ENCODE measurements at places on chromosomes 13 and 19. TPM values are rescaled to one million over a fixed set of nuclear protein-coding genes. Genes with fewer than 3 reads are reported as not detected.

GRCh38 chr19:48368936-48369335, 4.8 kb downstream of the SYNGR4 start:
- DNase-seq: no peak

Gene ICAM3
- total RNA-seq: 3.5 TPM

DNA sequence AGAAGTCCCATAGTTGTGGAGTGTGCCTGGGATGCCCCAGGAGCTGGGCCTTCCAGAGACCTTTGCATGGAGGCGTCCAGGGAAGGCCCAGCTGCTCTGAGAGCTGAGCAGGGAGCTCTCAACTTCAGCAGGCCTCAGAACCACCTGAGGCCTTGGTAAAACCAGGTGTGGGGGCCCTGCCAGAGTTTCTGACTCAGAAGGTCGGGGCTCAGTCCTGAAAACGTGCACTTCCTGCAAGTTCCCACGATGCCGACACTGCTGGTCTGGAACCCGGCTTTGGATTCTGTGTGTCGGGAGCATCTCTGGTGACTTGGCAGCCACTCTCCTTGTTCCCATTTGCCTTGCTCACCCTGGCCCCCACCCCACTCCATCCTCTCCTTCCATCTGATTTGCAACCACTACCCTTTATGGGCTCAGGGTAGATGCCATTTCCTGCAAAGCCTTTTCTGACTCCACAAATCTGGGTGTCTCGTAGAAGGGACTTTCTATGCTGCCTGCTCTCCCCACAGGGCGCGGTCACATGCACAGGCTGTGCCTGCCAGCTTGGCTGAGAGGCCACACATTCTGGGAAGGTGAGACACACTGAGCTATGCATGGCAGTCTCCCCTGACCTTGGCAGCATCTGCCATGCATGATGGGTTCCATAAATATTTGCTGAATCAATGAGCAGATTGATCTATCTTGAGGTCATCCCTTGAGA, 244.7 kb downstream of the COL4A1 start:
- no peak for DNase-seq

GRCh38 chr13:95902741-95903140, 150.5 kb downstream of the UGGT2 start:
- DNase-seq: no peak

Gene ANGPTL8
- not detected for total RNA-seq

DNA sequence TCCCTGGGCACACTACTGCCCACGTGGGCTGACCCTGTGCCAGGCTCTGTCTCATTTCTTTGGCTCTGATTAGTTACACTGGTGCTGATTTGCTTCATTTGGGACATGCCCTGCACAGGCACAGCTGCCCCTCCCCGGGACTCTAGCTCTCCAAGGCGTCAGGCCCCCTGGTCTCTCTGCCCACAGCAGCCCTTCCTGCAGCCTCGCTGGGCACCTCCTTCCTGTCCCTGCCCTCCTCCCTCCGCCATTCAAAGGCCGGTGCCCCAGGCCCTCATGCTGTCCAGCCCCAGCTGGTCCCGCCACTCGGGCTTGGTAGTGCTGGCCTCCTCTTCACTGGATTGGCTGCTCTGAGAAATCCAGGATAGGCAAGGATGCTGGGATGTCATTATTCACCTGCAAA, 73.1 kb downstream of the ERICH6B start:
- no peak for DNase-seq

- DNase-seq: no peak
Measured at GRCh38 chr19:6543866-6544347, 13.1 kb downstream of the TNFSF9 start.

Gene PCDH8
- not detected for total RNA-seq

DNA sequence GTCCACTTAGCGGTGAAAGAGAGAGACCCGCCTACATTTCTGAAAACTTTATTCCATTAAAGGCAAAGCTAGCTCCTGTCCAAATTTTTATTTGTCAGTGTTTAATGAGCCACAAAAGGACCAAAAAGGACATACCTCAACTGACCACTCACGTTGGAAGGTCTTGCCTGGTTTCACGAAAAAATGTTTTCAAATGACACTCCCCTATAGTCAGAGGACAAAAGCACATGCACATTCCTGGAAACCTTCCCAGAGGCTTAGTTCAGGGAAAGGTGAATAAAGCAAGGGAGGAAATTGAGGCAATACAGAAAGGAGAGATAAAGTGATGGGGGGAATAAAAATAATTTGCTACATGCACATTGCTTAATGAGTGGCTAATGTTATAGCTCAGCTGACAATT, 55.6 kb downstream of the DOCK9 start:
- no peak for DNase-seq

DNA sequence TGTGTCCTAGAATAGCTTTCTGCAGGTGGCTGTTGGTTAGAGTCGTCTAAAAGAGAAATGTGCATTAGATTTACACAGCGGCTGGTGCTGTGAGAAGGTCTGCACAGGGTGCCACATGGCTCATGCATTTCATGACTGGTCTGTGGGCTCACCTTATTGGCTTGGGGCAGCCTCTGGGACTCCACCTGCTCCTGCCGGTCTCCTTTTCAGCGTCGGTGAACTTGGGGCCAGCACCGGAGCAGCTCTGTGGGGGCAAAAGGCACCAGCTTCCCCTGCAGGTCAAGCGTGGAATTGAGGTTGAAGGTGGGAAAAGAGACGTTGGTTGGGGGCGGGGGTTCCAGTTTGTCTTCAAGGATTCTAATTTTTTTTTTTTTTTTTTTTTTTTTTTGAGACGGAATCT, 3.1 kb upstream of the PNMA8C start:
- DNase-seq: no peak

DNA sequence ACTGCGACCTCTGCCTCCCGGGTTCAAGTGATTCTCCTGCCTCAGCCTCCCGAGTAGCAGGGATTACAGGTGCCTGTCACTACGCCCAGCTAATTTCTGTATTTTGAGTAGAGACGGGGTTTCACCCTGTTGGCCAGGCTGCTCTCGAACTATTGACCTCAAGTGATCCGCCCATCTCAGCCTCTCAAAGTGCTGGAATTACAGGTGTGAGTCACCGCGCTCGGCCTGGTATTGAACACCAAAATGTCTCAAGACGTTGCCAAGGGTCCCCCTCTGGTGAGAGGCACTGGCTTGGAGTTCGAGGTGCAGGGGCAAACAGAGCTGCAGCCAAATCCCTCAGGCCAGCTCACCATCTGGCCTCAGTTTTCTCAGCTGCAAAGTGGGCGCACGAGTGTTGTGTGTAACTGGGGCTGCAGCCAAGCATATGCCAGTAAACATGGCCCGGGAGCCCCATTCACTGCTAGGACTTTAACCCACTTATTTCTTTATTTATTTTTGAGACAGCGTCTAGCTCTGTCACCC, 8.0 kb downstream of the TJP3 start:
- no peak for DNase-seq
